ENCODE measurements at places on chromosomes 11 and 22.

DNA sequence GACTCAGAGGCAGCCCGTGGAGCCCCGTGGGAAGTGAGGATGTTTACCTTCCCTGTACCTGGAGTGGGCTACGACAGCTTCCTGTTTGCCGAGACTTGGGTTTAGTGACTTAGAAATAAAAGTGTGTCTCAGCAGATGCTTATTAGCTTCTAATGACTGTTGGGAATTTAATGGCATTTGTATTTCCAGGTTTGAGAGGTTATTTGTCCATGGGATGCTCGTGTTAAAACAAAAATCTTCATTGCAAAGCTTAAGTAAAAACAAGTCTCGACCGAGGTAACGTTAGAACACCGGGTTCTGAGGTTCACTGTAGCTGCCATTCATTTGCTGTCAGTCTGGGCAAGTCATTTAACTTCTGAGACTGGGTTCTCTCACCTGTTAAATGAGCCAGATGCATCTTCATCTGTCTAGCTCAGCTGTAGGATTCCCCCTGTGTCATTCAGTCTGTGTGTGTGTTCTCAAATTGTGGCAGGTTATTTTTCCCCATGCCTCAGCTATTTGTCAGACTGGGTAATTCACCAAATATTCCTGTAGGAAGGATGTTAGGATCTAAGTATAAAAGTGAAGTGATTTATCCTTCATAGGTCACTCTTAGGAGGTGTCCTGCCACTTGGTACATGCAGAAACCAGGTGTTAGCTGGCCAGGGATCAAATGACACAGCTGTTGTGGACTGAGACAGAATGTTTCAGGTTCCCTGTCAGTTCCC is 791 bp downstream of the EI24 start:
- DNase-seq = no peak

- no peak for DNase-seq
These were observed 87.2 kb downstream of the CWF19L2 start for GRCh38 chr11:107370390-107370789.

DNA sequence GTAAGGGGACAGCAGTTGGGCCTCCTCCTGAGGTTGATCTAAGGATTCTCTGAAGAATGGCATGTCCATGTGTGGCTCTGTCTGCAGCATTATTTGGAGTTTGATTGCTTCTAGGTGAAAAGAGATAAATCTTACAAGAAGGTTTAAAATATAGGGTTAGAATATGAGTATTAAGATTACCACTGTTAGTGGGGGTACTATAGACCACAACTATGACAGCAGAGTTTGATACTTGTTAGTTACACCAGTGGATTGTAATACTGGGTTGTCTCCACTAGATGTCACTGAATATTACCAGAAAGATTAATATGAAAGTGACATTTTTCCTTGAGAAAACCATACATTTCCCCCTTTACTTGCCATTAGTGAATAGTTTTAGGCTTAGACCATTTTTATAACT is 47.9 kb downstream of the ZNF280B start:
- DNase-seq = no peak

DNA sequence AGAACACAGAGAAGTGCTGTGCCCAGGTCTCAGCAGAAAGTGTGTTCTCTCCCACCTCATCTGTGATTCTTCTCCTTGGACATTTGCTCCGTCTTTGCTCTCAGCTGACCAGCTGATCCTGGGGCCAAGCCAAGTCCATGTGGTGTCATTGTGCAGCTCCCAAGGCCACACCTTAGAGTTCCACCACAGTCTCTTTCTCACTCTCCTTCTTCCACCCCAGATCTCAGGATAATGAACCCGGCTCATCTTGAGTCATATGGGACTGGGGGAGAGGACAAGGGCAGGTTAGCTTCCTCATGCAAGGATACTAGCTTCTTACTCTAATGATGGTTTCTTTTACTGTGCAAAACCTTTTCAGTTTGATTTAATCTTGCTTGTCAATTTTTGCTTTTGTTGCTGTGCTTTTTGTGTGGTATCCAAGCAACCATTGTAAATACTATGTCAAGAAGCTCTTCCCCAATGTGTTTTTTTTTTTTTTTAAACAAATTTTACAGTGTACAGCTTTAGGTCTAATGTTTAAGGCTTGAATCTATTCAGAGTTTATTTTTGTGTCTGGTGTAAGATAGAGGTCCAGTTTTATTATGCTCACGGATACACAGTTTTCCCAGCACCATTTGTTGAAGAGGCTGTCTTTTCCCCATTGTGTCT is 75.0 kb upstream of the OR4B1 start:
- no peak for DNase-seq

DNA sequence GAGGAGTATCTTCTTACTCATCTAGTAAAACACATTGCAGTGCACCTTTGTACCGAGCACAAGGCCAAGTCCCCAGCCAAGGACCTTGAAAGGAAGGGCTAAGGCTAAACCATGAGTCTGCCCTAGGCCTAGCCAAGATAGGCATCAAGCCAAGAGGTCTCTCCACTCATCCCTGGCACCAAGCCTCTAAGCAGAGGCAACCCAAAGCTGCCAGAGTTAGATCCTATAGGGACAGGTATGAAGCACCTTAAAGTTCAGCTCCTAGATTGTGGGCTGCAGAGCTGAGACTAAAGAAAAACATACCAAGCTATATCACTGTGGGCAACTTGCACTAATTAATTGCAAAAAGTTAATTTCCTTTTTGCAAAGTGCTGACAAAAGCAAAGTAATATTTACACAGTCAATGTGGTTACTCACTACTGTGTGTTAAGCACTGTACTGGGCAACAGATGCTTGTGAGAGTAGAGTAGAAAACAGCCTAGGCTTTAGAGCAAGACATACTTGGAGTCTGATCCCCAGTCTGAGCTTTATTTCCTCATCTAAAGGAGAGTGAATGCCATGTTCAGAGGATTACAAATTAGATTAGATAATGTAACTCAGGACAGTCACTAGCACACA is 7.2 kb downstream of the COA4 start:
- no peak for DNase-seq

- DNase-seq = peak; percentile 78
These were observed 56.9 kb downstream of the MICAL2 start for GRCh38 chr11:12167061-12168000.

DNA sequence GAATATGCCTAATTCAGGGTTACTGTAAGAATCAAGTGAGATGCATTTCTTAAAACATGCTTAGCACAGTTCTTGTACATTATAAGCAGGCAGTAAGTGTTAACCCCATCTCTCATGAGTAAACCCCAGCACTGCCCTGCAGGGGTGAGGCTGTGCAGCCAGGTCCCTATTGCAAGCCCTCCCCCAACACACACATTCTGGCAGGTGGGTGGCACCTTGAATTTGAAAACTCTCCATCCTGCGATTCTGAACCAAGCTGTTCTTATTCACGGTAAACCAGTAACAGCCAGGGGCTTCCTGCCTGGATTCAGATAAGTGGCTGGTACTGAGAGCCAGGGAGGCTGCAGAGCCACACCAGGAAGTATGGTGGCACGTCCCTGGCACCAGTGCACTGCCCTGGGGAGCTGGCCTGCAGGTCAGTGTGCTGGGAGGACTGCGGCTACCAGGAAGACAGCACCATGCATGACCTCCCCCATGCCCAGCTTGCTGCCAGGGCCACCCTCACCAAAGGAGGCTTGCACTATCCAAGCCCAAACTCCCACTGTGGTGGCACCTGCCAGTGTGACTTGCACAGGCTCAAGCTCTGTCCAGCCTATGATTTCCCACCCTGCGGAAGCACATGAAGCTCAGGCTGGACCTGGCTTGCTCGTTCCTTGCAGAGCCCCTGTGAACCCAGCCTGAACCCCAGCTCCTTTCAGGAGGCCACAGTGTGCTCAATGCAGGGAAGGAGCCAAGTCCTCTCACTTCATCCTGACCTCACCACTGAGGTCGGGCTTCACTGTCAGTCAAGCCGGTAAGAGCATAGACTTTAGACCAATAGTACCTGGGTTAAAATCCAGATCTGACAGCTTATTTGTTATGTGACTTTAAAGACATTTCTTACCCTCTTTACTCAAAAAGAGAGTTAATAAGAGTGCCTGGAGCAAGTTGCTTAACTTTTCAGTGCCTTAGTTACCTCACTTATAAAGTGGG is 88.1 kb downstream of the MICAL2 start:
- DNase-seq = peak; percentile 27

- no peak for DNase-seq
These were observed 2.3 kb downstream of the EFEMP2 start for GRCh38 chr11:65870307-65870658.

DNA sequence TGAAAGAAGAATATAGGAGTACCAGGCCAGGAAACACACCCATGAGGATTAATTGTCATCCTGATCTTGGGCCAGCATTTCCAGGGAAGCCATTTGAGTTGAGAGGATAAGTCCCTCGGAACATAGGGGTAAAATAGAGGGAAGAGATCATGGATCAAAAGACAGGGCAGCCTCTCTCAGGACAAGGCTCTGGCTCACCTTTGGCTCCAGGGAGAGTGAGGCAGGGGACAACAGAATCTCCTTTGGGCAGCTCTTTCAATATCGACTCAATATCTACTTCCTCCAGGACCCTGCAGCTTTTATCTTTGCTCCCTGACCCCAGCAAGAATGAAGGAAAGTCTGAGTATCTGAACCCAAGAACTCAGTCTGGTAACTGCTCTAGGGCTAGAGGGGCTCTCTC is at the start of gene OR2AG1:
OR2AG1 (plus strand) TSS at position 301 of the 400 bp plus-strand sequence. CDS start 2,018 bp downstream, outside the sequence.
- no peak for DNase-seq

DNA sequence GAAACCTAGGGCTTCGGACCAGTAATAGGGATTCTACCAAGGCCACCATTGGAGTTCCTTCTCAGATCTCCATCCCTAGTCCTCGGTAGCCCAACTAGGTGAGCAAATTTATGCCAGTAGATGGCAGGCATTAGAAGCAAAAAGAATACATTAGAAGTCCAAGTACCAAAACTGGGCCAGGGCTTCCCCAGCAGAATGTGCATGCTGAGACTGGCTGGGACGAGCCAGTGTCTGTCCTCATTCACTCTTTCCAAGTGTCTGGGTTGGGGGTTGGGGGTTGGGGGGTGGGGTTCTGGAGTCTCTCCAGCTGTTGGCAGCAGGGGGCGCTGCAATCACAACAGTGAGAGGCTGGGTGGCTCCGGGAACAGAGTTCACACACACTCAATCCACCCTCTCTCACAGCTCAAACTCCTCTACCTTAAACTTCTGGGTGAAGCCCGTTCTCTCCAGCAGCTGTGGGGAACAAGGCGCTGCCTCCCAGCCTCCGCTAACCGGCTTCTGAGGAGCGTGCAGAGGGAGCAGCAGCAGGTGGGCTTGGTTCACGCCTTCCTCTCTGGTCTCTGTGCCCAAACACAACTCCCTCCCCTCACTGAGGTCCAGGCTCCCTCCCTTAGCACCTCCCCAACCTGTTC is 57.5 kb downstream of the BTG4 start:
- no peak for DNase-seq
